ENCODE measurements at places on chromosomes 11 and 22. TPM values are rescaled to one million over a fixed set of nuclear protein-coding genes. Genes with fewer than 3 reads are reported as not detected.

DNA sequence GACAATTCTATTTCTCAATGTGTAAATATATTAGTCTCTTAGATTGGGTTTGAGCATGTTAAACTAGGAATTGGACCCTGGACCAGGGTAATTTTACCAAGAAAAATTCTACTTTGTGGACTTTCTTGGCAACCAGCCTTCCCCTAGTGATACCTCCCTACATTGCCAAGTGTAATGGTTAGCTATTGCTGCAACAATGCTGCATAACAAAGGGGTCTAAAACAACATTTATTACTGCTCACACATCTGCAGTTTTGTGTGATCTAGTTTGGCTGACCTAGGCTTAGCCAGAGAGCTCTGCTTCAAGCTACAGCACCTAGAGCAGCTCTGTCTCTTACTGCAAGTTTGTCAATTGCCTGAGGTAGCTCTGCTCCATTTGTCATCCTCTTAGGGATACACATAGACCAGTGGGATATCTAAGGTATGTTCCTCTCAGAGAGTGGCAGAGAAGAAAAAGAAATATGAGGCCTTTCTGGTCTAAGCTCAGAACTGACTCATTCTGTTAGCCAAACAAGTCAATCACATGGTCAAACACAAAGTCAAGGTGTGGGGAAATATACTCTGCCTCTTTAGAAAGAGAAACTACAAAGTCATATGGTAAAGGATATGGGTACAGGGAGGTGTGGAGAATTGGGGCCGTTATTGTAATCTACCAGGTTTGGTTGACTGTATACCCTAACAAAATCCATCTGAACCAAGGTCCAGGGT lies 2.0 kb upstream of the LAYN start:
- no peak for DNase-seq

- no peak for DNase-seq
Observed at GRCh38 chr11:86447763-86448480, 73.2 kb downstream of the CCDC81 start.

GRCh38 chr11:64924910-64925284 lies 408 bp downstream of the PPP2R5B start:
- no peak for DNase-seq

- DNase-seq, result no peak
Observed at GRCh38 chr11:25941353-25941752, 390.6 kb upstream of the ANO3 start.

GRCh38 chr11:75298191-75298975 lies 53.1 kb downstream of the ARRB1 start:
- no peak for DNase-seq

GRCh38 chr11:69335781-69336405 lies 41.9 kb downstream of the MYEOV start:
- no peak for DNase-seq

IFITM10 gene
- 0.49 TPM for total RNA-seq

DBX1 gene
- total RNA-seq, result not detected

PARVB gene
- 33.0 TPM for total RNA-seq

OPCML gene
- 0.10 TPM for total RNA-seq

CARD10 gene
- total RNA-seq, result 4.7 TPM

Measured in NCI-H460 (cell line).